ENCODE measurements at places on chromosomes 4 and X.

GRCh38 chrX:22959204-22959920 lies 40.4 kb upstream of the DDX53 start:
- DNase-seq: no peak

DNA sequence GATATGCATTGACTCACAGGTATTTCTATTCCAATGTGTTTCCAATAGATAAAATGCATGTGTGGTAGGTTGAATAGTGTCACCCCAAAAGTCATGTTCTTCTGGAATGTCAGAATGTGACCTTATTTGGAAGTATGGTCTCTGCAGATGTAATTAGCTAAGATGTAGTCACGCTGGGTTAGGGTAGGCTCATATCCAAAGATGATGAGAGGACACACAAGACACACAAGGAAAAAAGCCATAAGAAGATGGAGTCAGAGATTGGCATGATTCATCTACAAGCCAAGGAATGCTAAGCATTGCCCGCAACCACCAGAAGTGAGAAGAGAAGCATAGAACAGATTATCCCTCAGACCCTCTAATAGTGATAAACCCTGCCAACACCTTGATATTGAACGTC lies 17.5 kb downstream of the ZNF330 start:
- DNase-seq: no peak

GRCh38 chrX:148572337-148572736 lies 71.9 kb downstream of the AFF2 start:
- DNase-seq: no peak

DNA sequence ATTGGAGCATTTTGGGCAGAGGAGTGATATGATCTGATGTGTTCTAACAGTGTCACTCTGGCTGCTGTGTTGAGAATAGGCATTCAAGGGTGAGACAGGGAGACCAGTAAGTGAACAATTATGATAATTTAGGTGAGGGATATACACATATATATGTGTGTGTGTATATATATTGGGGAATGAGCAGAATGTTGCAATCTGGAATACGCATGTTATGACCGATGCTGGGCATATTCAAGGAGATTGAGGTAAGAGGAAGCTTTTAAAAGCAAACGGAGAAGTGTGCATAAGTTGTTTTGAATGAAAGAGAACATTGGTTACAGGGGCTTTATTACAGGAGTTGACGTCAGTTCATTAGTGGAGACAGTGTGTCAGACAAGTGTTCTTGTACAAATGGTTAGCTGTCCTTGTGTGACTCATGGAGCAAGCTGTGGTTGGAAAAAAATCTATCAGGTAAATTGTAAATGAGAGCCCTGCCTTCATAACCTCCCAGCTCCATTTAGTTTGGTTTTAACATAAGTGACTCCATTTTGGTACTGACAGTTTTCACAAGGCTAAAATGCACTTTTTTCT lies 442.5 kb upstream of the LCORL start:
- DNase-seq: no peak

DNA sequence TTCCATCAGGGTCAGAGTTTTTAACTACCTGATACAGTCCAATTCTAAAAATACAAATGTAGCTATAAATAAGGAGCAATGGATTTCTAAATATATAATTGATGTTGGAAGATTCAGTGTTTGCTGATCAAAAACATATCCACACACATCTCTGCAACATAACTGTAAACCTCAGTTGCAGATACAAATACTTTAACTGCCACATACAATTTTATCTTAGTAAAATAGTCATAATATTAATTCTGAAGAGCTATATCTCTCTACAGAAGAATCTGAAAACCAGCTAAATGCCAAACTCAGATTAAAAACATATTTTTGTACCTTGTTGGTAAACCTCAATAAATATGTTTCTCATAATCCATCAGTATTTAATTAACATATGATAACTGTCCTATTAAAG lies 674.3 kb upstream of the INTU start:
- no peak for DNase-seq

DNA sequence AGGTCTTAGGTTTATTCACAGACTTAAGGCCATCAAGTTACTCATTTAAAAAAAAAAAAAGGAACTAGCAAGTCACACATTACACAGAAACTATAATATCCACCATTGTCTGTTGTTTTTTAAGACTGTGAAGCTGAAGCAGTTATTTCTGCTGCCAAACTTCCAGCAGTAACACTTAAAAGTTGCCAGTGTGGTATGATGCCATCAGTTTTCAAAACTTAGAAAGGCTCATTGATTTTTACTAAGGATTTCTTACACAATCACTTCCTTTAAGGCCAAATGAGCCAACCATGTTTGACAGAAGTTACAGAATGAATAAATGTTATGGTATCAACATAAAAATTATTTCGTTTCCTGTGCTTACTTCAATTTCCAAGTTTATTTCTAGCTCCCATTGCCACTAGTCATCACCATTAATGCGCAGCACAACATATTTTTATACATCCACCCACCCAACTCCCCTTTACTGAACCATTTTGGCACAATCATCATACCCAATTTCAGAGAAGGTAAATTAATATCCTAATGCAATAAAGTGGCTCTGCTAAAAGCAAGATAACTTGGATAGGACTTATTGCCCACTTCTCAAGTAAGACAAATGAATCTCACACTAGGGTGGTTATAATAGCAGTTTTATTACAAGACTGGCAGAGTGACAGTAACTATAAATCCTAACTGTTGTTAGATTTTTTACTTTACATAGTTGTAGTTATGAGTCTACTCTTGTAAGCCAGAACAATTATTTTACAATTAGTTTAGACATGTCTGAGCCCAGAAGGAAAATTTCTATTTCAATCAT lies 13.1 kb downstream of the PDGFC start:
- no peak for DNase-seq

- no peak for DNase-seq
Observed at GRCh38 chr4:122921300-122921699, 1.1 kb downstream of the NUDT6 start.

GRCh38 chrX:115898382-115899001 lies 272.1 kb upstream of the AGTR2 start:
- peak; percentile 50 for DNase-seq

- no peak for DNase-seq
Observed at GRCh38 chrX:23699636-23700194, 32.4 kb downstream of the PRDX4 start.

- DNase-seq: no peak
Observed at GRCh38 chr4:174214101-174214878, 69.2 kb downstream of the FBXO8 start.

DNA sequence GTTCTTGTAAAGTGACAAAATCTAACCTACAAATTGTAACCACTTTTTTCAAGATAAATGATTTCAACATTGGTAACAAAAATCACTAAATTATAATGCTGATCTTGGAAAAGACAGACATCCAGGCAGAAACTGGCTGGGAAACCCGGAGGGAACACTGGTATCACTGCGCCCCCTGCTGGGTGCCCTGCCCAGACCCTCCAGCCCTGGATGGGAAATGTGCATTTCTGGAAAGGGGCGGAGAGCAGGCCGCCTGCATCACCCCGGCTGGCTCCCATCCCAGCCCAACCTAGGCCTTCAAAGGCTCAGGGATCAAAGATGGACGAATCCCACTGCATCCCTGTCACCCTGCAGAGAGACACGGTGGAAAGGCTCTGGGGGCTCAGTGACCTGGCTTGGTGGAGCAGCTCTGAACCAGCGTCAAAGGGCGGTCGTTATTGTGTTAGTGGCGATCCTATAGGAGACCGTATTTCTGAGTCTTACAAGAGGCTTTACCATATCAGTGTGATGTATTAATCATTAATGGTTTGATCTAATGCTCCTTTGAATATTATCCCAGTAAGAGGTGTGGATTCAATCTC lies 37.3 kb downstream of the ACOX3 start:
- peak; percentile 40 for DNase-seq

- DNase-seq: no peak
Observed at GRCh38 chr4:52824603-52825459, 37.3 kb upstream of the RASL11B start.

DNA sequence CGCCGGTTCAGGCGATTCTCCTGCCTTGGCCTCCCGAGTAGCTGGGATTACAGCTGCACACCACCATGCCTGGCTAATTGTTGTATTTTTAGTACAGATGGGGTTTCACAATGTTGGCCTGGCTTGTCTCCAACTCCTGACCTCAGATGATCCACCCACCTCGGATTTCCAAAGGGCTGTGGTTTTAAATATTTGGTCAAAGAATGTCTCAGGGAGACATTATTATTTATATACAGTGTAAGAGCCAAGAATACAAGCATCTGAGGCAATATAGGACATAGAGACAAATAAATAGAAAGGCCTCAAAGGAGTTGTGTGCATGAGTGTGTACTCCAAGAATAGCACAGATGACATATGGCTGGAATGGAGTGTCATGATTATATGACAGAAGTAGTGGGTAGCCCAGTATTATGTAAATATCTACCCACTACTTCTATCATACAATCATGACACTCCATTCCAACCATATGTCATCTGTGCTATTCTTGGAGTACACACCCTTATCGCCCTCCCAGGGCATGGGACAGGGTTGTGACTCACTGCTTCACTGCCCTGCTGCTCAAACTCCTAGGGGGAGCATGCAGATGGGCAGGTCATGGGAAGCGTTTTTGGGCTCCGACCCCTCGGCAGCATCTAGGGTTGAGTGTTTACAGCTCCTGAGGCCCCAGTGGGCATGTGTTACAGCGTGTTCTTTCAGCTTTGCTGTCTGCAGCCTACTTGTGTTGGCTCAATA lies 1649.8 kb upstream of the PCDH10 start:
- DNase-seq: no peak

- DNase-seq: no peak
Observed at GRCh38 chr4:48067536-48067935, 51.0 kb downstream of the NIPAL1 start.

GRCh38 chr4:87592124-87592523 lies 16.2 kb upstream of the DSPP start:
- DNase-seq: no peak

DNA sequence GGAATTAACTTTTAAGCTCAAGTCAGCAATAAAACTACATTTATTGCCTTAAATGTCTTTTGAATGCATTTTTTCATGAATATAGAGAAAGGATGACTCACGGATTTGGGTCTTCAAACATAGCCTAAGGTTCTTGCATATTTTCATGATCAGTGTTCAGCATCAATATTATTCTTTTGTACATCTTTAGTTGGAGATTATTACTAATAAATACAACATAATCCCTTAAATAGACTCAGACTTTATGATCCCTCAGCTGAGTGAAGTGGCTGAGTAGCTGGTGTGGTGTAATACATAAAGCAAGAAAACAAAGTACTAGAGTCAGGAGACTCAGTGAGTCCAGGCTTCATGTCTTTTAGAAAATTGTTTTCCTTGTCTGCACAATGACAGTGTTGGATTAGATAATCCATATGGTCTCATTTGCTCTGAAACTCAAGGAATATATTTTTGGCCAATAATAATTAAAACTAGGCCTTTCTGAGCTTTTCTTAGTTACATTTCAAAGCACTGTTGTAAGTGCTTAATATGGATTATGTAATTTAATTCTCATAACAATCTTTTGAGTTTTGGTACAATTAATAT lies 78.3 kb upstream of the UNC5C start:
- DNase-seq: no peak

DNA sequence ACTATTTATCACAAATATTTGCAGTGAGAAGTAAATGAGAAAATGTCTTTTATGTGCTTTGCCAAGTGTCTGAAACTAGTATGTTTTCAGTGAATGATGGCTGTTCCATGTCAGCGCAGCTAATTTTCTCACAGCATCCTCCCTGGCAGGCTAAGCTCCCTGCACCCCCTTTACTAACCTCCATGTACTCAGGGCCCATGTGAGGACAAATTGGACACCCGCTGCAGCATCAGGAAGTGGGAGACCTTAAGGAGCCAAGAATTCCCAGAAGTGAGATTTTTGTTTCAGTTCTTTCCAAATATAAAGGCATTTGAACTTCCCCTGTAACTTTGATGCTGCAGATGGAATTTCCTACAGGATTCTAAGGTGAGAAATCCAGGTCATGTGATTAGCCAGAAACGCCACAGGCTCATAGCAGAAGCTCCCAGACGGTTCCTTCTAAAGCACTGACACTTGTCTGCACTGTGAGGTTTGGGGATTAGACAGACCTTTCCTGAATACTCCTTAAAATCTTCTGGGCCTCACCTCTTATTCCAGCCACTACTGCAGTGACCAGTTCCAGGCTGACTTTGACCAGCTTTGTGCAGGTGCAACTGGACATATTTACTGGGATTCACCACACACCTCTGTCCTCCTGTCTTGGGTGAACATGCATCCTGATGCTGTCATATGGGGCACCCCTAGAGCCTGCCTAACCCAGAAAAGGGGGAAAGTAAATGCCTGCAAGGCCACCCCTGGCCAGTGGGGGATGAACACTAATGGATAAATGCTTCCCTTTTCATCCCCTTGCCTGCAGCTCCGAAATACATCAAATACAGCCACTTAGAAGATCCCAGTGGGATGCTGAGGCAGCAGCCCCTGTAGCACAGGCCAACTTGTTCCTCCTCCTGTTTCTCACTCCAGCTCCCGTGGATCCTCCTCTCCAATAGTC lies 45.9 kb downstream of the LGI2 start:
- DNase-seq: no peak

- no peak for DNase-seq
Observed at GRCh38 chrX:15546745-15547144, 46.1 kb downstream of the BMX start.

DNA sequence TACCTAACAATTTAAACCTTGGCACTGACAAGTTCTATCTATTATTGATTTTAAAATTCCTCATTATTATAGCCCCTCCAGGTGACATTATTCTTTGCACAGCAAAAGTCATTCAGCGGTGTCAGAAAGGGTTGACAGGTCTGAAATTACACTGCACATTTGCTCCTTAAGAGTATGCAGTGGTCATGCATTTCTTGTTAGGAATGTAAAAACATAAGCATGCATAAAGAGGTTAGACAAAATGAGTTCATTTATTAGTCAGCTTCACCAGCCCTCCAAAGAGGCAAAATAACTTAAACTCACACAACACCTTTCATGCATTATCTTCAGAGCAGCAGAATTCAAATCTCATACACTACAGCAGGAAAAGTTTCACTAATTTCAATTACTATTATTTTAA lies 158.8 kb downstream of the HNRNPD start:
- DNase-seq: no peak

DNA sequence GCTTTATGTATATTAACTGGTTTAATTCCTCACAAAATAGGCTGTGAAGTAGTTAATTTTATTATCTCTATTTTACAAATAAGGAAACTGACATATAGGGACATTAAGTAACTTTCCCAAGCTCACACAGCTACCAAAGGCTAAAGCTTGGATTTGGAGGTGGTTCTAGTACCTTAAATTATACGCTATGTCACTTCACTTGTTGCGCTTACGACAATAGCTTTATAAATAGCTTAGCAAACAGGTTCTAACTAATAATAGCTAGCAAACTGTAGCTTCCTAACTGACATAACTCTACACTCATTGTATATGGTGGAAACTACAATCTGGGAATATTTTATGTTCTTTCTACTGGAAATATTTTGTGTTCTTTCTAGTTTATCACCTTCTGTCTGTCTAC lies 666.4 kb upstream of the CPEB2 start:
- DNase-seq: no peak

DNA sequence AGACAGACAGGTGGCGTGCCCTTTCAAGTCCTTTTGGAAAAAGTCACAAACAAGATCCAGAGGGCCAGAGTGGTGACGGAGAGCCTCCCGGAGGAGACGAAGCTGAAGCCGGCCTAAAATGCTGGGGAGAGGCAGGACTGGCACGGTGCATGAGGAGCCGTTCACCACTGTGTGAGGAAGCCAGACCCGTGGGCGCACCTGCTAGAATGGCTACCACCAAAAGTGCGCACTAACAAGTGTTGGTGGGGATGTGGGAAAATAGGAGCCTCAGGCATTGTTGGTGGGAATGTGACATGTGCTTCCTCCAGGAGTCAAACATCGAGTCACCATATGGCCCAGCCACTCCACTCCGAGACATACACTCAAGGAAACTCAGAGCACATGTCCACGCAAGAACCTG lies 67.4 kb upstream of the HELT start:
- no peak for DNase-seq

- DNase-seq: no peak
Observed at GRCh38 chrX:150854856-150855255, 43.6 kb downstream of the CD99L2 start.

All from NCI-H1417 (cell line).